ENCODE measurements at places on chromosomes 12 and 14. TPM values are rescaled to one million over a fixed set of nuclear protein-coding genes. Genes with fewer than 3 reads are reported as not detected.

DNA sequence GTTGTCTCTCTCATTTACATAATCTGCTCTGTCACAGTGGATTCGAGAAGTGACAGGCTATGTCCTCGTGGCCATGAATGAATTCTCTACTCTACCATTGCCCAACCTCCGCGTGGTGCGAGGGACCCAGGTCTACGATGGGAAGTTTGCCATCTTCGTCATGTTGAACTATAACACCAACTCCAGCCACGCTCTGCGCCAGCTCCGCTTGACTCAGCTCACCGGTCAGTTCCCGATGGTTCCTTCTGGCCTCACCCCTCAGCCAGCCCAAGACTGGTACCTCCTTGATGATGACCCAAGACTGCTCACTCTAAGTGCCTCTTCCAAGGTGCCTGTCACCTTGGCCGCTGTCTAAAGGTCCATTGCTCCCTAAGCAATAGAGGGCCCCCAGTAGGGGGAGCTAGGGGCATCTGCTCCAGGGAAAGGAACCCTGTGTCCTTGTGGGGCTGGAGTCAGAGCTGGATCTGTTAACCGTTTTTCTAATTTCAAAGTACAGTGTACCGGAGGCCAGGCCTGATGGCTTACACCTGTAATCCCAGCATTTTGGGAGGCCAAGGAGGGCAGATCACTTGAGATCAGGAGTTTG, 5.1 kb downstream of the ERBB3 start:
- H3K27me3 ChIP-seq, result no peaks in the 10 kb centered on the region
- H3K4me1 ChIP-seq, result no peaks in the 10 kb centered on the region
- no peak overlapping the region for H3K4me3 ChIP-seq
- H3K36me3 ChIP-seq, result no peaks in the 10 kb centered on the region
- no peak for DNase-seq
- H3K27ac ChIP-seq, result no peak overlapping the region

- H3K27me3 ChIP-seq, result no peaks in the 10 kb centered on the region
- no peak for DNase-seq
- no peak overlapping the region for H3K27ac ChIP-seq
- H3K4me1 ChIP-seq, result no peaks in the 10 kb centered on the region
- H3K36me3 ChIP-seq, result no peaks in the 10 kb centered on the region
- no peak overlapping the region for H3K4me3 ChIP-seq
Measured at GRCh38 chr14:56730538-56731145, 79.6 kb downstream of the OTX2 start.

- H3K4me1 ChIP-seq, result no peaks in the 10 kb centered on the region
- H3K27ac ChIP-seq, result no peak overlapping the region
Measured at GRCh38 chr12:71645268-71645667, 18.4 kb downstream of the ZFC3H1 start.

- no peak overlapping the region for H3K4me3 ChIP-seq
- H3K27me3 ChIP-seq, result no peaks in the 10 kb centered on the region
- H3K27ac ChIP-seq, result no peak overlapping the region
- H3K36me3 ChIP-seq, result no peaks in the 10 kb centered on the region
Measured at GRCh38 chr12:52515927-52516831, 4.0 kb downstream of the KRT5 start.

GRCh38 chr12:65996146-65996545, 134.4 kb downstream of the LLPH start:
- H3K27ac ChIP-seq, result no peak overlapping the region
- no peaks in the 10 kb centered on the region for H3K36me3 ChIP-seq
- no peak for DNase-seq
- H3K27me3 ChIP-seq, result no peaks in the 10 kb centered on the region

DNA sequence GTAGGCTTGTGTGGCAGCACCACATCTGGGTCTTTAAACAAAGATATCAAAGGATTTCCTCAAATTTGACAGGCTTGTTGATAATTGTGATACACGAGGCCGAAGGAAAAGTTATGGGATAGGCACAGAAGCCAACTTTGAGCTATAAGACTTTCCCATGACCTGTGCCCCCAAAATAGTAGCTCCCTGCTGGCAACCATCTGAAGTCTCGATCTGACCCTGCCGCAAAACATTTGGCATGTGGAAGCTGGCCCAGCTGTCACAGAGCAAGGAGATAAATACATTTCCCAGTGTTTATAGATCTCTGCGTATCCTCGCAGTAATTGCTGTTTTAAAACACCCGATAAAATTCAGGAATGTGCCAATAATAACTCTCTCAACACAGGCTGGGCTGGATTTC, 26.4 kb upstream of the RGS6 start:
- no peak overlapping the region for H3K4me3 ChIP-seq
- H3K36me3 ChIP-seq, result no peaks in the 10 kb centered on the region
- no peak overlapping the region for H3K27ac ChIP-seq
- H3K27me3 ChIP-seq, result no peaks in the 10 kb centered on the region

DNA sequence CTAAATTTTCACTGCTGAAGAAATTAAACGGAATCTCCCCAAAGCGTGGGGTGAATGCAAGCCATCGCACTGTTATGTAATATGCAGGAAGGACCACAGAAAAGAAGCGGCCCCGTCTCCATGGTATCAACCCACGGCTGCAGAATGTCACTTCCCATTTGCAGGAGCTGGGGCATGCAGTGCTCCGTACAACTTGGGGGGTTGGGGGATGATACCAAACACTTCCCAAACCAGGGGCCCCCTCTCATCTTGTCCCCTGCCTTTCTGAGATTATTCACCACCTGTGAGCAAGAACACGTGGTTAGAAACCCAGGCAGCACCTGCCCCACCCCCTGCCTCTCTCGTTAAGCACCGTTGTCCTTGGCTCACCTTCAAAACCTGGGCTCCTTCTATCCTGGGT, 505.1 kb upstream of the TMEM132C start:
- no peak overlapping the region for H3K4me3 ChIP-seq
- no peak for DNase-seq
- H3K27ac ChIP-seq, result no peak overlapping the region
- H3K4me1 ChIP-seq, result no peaks in the 10 kb centered on the region
- no peaks in the 10 kb centered on the region for H3K36me3 ChIP-seq

- no peaks in the 10 kb centered on the region for H3K27me3 ChIP-seq
- H3K27ac ChIP-seq, result no peak overlapping the region
- H3K4me3 ChIP-seq, result no peak overlapping the region
- H3K4me1 ChIP-seq, result no peaks in the 10 kb centered on the region
- H3K36me3 ChIP-seq, result no peaks in the 10 kb centered on the region
- DNase-seq, result no peak
Measured at GRCh38 chr12:80659512-80660063, 47.8 kb upstream of the MYF6 start.

DNA sequence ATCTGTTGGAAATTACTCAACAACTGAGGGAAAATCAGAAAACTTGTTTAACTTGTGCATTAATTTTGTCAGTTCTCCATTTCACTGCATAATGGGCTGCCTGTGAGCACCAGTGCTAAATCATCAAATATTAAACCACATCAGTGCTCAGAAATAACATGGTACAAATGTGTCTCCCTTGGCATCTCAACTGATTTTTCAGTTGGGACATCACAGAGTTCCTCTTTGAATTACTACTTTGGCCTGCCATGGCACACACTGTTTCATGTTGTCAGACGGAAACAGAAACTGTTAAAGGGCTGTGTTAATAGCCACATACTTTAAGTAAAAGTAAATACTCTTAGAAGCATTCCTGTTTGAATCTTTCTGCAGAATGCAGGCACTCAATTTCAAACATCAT, 42.1 kb upstream of the STRN3 start:
- no peak overlapping the region for H3K27ac ChIP-seq
- no peaks in the 10 kb centered on the region for H3K27me3 ChIP-seq
- no peak overlapping the region for H3K4me3 ChIP-seq
- peaks cover 4% of the 10 kb centered on the region for H3K36me3 ChIP-seq
- H3K4me1 ChIP-seq, result no peaks in the 10 kb centered on the region

DNA sequence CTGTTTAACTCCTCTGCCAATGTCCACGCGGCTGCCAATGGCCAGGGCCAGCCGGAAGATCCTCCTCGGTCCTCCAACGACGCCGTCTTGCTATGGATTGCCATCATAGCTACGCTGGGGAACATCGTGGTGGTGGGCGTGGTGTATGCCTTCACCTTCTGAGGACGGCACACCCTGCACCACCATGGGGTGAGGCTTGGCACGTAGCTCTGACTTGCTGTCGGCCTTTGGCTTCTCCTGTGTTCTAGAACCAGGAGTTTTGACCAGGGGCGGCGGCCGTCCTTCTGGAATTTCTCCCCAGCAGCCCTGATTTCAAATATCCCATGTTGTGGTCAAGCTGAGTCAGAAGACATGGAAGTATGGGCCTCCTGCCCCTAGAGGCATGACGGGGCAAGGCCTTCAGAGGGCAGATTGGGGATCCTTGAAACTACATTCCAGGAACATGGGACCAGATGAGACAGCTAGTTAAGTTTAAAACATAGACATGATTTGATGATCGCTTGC, 47.5 kb downstream of the C14orf132 start:
- H3K27ac ChIP-seq, result no peak overlapping the region
- peaks cover 3% of the 10 kb centered on the region for H3K36me3 ChIP-seq
- H3K4me3 ChIP-seq, result no peak overlapping the region
- peak; percentile 44 for DNase-seq

DNA sequence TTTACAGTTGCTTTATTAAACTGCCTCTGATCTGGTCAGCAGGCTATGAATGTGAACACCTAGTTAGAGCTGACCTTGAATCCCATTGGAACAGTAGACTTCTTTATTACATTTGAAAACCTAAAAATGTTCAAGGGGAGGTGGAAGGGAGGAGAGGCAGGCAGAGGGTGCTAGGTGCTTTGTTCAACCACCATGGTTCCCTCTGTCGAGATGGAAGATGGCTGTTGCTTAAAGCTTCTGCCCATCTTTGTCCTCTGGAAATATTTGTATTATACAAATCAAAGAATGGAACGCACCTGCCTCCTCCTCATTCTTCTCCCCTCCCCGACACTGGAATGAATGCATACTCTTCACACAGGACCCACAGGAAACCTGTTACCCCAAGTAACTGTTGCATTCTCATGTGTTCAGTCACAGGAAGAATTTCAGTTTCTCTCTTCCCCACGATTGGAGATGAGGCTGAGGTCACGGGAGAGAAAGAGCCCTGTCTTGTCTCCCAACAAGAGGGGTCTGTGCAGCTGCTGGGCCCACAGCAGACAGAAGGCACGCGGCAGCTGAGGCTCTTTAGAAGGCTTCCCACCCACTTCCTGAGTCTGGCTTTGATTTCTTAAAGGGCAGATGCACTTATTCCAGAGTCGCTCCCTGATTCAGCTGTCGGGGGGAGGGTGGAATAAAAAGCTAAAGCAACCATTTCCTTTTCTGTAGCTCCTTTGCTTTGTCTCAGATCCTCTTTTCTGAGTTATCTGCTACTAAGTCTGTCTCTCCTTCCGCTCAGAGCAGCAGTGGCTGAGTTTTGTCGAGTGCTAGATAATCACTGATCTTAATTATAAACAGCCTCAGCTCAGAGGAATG, 217.9 kb upstream of the BTG1 start:
- peak; percentile 74 for DNase-seq
- no peaks in the 10 kb centered on the region for H3K36me3 ChIP-seq

DNA sequence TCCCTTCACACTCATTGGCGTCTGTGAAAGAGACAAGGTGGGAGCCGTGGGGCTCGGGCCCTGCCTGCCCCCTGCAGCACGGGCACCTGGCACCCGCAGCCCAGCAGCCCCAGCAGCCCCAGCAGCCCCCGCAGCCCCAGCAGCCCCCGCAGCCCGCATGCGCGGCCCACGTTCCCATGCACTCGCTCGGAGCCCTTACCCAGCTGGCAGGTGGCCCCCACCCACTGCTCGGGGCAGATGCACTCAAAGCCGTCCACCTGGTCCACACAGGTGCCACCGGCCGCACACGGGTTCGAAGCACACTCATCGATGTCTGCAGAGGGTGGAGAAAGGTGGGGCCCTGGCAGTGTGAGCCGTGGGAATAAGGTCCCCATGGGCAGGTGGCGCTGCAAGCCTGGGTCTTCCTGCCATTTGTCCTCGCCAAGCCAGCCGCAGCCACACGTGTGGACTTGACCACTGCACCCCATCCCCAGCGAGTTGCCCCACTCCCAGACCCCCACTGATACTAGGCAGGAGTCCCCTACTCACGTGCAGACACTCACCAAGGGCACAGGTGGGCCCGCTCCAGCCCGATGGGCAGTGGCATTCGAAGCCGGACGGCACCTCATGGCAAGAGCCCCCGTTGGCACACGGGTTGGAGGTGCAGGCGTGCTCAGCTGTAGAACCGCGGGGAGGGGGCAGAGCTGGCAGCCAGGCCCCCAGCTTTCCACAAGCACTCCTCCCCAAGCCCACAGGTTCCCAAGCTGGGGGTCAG, 17.3 kb downstream of the JAG2 start:
- no peaks in the 10 kb centered on the region for H3K36me3 ChIP-seq
- no peaks in the 10 kb centered on the region for H3K4me1 ChIP-seq
- H3K27ac ChIP-seq, result no peak overlapping the region
- DNase-seq, result peak; percentile 35
- no peaks in the 10 kb centered on the region for H3K27me3 ChIP-seq

DNA sequence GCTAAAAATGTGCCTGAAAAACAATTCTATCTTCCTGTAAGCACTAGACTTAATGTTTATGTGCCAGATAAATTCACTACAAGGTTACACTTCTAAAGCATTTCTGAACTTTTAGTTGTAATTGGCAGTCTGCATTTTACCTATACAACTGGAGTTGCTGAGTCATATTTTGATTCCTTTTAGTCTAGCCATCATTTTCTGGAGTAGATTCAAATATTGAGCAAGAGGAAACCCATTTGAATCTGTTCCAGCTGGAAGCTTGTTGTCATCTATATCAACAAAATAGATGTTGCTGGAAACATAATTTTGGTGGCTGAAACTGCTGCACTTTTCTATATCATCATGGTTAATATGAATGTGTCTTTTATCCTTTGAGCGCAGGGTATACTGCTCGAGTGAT, 122.2 kb upstream of the CCDC175 start:
- H3K36me3 ChIP-seq, result no peaks in the 10 kb centered on the region
- no peaks in the 10 kb centered on the region for H3K4me1 ChIP-seq
- no peak for DNase-seq
- no peaks in the 10 kb centered on the region for H3K27me3 ChIP-seq
- H3K27ac ChIP-seq, result no peak overlapping the region

- no peaks in the 10 kb centered on the region for H3K27me3 ChIP-seq
- peak overlapping the region; percentile 77 for H3K4me3 ChIP-seq
- DNase-seq, result peak; percentile 80
- H3K4me1 ChIP-seq, result no peaks in the 10 kb centered on the region
- H3K36me3 ChIP-seq, result no peaks in the 10 kb centered on the region
Measured at GRCh38 chr14:77375973-77376770, 722 bp downstream of the TMED8 start.

GRCh38 chr14:74737753-74738325, 24.9 kb downstream of the FCF1 start:
- H3K4me3 ChIP-seq, result no peak overlapping the region
- H3K27me3 ChIP-seq, result no peaks in the 10 kb centered on the region
- no peak overlapping the region for H3K27ac ChIP-seq
- peaks cover 3% of the 10 kb centered on the region for H3K36me3 ChIP-seq
- H3K4me1 ChIP-seq, result no peaks in the 10 kb centered on the region

Gene SCNN1A
- total RNA-seq, result 1.5 TPM

Gene C12orf56
- total RNA-seq, result not detected

Gene SLCO1B1
- not detected for total RNA-seq

Gene ZC3H14
- total RNA-seq, result 55.1 TPM

Gene CKB
- 78.1 TPM for total RNA-seq

Gene TSPAN8
- total RNA-seq, result 7.5 TPM

Gene PCED1B
- 12.6 TPM for total RNA-seq

Gene C14orf39
- total RNA-seq, result not detected

Gene TMEM30B
- 81.7 TPM for total RNA-seq

Gene TAS2R42
- not detected for total RNA-seq

Measured in aorta (tissue), 5 donors.